ENCODE measurements at places on chromosomes 2 and 18. TPM values are rescaled to one million over a fixed set of nuclear protein-coding genes. Genes with fewer than 3 reads are reported as not detected.

- DNase-seq = no peak
These were observed 6.0 kb downstream of the CIAO1 start for GRCh38 chr2:96271995-96272394.

GRCh38 chr2:66433945-66434678, 813 bp upstream of the MEIS1 start:
- DNase-seq = peak; percentile 88

DNA sequence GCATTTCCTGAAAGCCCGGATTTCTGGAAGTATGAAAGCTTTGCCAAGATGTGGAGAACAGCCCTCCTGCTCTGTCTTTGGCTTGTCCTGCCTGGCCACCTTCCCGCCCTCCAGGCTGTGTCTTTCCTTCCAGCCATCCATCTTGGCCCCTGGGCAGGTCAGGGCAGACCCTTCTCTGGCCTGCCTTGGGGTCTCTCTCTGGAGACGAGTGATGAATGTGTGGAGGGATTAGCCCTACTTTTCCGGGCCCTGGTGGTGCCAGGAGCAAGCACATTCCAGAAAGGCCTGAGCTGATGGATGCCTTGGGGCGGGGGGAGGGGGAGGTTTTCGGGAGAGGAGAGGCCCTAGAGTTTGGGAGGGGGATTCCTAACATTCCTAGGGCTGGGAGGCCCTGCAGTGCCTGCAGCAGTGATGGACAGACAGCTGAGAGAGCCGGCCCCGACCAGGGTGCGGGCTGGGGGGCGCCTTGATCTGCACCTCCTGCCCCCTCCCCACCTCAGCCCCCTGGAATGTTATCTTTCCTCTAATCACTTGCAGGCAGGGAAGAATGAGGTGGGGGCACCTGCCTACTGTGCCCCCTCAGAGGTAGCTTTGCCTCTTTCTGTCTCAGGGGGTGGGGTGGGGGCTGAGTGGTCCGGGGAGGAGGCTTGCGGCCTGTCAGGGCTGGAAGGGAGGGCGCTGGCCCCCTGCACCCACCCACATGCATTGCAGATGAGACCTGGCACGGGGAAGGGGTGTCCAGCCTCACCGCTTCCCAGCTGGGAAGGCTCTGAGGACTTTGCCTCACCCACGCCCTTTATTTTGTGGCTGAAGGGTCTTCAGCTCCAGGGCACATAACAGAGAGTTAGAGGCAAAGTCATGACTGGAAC, 156.2 kb downstream of the DDX1 start:
- DNase-seq = no peak

DNA sequence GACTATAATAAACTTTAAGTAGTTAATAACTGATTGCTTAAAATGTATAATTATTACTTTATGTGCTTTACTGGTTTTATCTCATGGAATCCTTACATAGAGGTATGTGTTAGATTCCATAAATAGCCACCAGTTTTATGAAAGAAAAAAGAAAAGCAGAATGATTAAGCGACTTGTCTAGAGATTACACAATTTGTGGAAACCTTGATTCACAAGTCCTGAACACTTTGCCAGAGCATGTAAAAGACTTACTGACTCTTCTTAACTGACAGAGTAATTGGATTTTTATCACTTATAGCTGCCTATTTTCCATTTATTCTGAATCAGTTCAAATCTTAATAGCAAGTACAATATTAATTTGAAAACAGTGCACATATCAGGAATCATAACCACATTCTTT, 448.7 kb upstream of the NETO1 start:
- no peak for DNase-seq

CAPN14 gene
- total RNA-seq = 0.27 TPM

B3GNT7 gene
- 5.0 TPM for total RNA-seq

ABHD1 gene
- not detected for total RNA-seq

LCT gene
- total RNA-seq = not detected

TCF23 gene
- not detected for total RNA-seq

Measured in sigmoid colon (tissue), 7 donors.